MM.1S (cell line): ENCODE measurements at places on chromosomes 5 and 9.
A peak's percentile ranks its signal among the peaks of the same experiment; 100 is the strongest.

GRCh38 chr5:180213256-180213600 lies 4.2 kb upstream of the RASGEF1C start:
- DNase-seq = no peak

DNA sequence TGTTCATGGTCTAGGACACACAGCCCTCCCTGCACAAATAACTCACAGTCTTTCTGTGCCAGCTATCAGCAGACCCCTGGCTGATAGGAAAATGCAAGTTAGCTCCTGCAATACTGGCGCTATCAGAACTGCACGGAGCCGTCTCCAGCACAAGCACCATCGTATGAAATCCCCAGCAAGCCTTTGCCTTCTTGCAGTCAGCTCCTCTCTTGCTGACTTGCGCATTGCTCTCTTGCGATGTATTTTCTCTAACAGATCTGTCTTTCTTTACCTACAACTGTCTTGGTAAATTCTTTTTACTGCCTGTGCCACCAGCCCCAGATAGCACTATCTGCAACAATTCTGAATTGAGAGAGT lies 25.1 kb upstream of the UGCG start:
- no peak for DNase-seq

DNA sequence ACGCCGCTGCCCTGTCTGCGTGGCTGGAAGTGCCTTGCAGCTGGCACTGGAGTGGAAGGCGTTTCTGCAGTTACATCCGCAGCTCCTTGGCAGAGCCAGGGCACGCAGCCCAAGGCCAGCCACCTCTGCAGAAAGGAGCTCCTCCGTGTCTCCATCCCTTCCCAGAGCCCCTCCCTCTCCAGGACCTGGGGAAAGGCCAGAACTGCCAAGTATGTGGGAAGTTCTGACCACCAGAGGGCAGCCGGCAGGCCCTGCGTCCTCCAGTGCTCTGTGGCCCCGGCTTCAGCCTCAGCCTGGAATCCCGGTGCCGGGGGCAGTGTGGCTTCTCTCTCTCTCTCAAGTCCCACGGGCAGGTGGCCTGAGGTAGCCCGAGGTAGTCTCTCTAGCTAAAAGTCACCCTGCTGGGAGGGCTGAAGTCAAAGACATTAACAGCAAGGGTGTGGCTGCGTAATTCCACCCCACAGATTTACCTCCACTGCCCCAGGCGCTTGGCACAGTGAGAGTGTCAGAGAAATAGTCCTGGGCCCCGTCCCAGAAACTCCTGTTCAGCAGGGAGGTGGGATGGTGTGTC lies 101.7 kb upstream of the FCN2 start:
- no peak for DNase-seq

- DNase-seq = peak; percentile 78
Measured at GRCh38 chr9:129495620-129496472, 125.1 kb downstream of the C9orf50 start.

DNA sequence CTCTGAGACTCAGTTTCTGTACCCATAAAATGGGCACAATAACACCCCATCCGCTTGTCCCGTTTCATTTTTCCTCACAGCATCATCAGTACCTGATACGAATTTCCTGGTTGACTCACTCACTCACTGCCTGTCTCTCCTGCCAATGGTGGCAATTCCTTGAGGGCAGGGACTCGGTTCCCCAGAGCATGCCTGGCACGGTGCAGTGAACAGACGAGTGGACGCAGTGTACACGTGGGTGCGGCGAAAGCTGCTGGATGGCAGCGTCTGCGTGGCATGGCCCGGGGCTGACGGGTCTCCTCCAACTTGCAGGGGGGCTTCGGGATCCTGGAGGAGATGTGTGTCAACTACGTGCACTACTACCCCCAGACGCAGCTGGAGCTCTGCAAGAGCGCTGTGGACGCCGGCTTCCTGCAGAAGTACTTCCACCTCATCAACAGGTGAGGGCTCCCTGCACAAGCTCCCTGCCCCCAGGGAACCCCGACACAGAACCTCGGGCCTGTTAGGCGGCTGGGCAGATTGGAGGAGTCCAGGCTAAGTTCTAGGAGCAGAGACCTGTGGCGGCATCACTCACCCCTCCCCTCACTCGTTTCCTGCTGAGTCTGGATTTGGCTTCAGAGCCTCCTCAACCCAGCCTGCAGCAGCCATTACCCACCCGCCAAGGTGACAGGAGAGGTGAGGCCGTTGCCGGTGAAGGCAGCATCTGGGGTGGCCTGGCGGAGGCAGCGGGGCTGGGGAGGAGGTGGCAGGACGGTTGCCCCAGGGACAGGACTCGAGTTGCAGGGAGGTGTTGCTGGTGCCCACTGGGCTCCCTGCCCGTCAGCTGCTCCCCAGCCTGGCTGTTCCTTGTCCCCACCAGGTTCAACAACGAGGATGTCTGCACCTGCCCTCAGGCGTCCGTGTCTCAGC lies 20.3 kb downstream of the DBH start:
- no peak for DNase-seq

GRCh38 chr9:20623021-20623747 lies 885 bp upstream of the MLLT3 start:
- peak; percentile 29 for DNase-seq

- no peak for DNase-seq
Measured at GRCh38 chr9:118336943-118337330, 632.7 kb downstream of the TLR4 start.

- DNase-seq = no peak
Measured at GRCh38 chr5:93008502-93009207, 572.4 kb downstream of the NR2F1-AS1 start.

- no peak for DNase-seq
Measured at GRCh38 chr5:175892015-175892800, 20.8 kb downstream of the CPLX2 start.

GRCh38 chr9:113998114-113998513 lies 80.0 kb downstream of the AMBP start:
- no peak for DNase-seq

- DNase-seq = no peak
Measured at GRCh38 chr5:146340260-146341081, 1.8 kb downstream of the POU4F3 start.

- DNase-seq = peak; percentile 72
Measured at GRCh38 chr5:171418982-171419687, at the start of gene FGF18. Gene FGF18 (plus strand): TSS chr5:171419647. CDS start chr5:171420200, 553 bp downstream.

DNA sequence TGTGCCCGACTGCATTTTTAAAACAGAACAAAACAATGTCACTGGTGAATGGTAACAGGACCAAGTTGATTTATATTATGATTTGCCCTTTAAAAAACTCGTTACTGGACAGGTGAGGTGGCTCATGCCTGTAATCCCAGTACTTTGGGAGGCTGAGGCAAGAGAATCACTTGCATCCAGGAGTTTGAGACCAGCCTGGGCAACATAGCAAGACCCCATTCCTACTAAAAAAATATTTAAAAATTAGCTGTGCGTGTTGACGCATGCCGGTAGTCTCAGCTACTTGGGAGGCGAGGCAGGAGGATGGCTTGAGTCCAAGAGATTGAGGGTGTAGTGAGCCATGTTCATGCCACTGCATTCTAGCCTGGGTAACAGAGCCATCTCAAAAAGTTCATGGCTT lies 7.2 kb downstream of the UNC13B start:
- DNase-seq = no peak

GRCh38 chr5:133471699-133472098 lies 140.6 kb downstream of the FSTL4 start:
- no peak for DNase-seq

GRCh38 chr9:112760821-112761220 lies 10.3 kb downstream of the SNX30 start:
- no peak for DNase-seq

DNA sequence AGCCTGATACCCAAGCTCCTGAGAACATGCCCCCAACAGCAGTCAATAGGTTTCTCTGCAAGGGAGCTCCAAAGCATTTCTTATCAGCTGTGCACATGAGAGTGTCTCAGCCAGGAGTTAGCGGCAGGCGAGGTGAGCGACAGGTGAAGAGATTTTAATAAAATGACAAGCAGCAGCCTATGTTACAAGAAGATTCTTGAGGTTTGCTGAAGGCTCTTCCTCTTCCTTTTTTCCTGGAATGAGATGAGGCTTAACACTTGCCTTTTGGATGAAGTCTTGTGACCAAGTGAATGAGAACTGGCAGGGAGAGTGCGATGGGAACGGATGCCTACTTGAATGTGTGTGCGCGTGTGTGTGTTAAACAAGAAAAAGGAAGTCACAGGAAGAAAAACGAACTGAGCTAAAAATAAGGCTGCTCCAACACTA lies 76.1 kb downstream of the SHB start:
- DNase-seq = no peak

DNA sequence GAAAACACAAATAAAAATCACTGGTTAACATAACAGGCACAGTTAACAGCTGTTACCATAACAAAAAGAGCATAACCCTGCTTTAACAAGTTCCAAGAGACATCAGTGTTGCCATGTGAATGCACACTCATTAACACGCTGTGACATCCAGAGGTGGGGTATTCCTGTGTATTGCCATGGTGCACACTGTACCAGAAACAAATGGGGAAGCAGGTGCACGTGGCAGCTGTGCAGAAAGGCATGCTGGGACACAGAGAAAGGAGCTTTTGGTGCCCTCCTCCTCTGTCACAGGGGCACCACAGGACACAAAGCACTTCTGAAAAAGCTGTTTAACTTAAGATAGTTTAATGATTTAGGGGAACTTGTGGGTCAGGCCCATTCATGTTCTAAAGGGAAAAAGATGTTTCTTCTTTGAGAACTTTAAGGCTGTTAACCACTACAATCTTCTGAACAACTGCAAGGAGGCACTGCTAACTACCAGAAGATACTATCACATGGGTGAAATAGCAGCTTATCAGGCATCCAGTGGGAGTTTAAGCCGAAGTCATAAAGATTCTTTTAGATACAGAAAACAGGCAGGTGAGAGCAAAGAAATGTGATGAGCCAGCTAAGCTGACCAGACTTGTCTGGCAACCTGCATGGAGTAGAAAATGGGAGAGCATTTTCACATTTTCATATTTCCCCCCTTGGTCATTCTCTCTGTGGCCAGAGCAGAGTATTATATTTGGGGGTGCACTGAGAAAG lies 56.4 kb upstream of the GOLPH3 start:
- no peak for DNase-seq

GRCh38 chr5:157157293-157157891 lies 8.7 kb downstream of the GARIN3 start:
- DNase-seq = no peak

DNA sequence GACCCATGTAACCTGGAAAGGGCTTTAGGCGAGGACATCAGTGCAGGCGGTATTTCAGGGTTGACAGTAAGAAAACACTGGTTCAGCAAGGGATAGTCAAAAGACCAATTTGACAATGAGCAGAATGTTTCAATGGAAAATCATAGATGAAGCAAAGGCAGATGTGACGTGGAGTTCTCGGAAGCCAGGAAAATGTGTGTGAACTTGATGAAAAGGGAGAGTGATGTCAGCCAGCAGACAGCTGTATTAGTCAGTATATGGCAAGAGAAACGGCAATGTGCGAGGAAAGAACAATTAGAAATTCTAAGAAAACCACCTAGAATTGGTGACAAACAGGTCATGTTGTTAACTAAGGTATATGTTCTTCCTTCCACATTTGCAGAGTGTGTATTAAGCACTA lies 503.9 kb upstream of the DAB2 start:
- DNase-seq = no peak

- no peak for DNase-seq
Measured at GRCh38 chr9:107248714-107249113, 34.4 kb upstream of the RAD23B start.

DNA sequence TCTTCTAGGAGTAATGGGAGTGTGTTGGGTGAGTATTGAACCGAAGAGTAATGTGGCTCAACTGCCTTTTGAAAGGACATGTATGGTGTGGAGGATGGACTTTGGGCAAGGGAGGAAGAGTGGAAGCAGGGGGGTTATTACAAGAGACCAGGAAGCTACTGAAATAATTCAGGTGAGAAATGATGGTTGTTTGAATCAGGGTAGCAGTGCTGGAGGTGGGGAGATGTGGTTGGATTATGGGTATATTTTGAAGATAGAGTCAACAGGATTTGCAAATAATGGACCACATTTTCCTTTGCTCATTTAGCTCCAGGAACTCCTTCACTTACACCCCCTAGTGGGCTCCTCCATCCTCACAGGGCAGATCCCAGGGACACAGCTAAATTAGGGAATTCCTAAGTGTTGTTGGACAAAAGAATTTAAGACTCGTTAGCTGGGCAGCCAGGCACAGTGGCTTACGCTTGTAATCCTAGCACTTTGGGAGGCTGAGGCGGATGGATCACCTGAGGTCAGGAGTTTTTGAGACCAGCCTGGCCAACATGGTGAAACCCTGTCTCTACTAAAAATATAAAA lies 1.2 kb upstream of the SLC4A9 start:
- no peak for DNase-seq

DNA sequence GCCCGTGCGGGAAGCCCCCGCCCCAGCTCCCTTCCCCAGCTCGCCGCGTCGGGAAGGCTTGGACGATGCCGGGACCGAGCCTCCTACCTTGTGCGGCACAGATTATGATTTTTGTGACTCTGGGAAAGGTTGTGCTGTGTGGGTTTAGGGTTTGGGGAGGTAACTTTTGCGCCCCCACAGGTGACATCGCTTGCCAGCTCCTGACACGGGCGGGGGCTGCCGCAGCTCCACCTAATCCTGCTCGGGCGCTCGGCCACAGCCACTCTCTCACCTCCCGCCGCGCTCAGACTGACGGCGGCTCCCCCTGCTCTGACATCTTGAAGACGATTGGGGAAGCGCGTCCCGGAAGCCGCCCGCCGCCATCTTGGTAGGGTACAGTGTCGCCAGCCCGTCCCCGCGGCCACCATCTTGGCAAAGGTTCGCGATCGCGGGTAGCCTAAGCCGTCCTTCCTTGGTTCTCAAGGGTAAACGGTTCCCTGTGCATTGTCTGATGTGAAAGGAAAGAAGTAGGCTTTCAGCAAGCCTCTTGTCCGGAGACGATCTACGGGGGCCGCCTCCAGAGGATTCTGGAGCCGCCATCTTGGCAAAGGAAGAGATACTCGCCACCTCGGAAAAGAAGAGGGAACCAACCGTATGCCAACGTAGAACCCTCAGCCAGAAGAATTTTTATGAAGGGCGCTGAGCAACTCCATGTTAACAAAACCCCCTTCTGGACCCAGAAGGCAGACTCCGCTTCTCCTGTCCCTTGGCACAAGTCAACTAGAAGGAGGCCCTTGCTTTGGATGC lies 1.8 kb upstream of the NR3C1 start:
- DNase-seq = peak; percentile 85

GRCh38 chr5:33411498-33411897 lies 29.3 kb upstream of the TARS1 start:
- no peak for DNase-seq

GRCh38 chr9:125745682-125746016 lies 1.5 kb upstream of the PBX3 start:
- no peak for DNase-seq

DNA sequence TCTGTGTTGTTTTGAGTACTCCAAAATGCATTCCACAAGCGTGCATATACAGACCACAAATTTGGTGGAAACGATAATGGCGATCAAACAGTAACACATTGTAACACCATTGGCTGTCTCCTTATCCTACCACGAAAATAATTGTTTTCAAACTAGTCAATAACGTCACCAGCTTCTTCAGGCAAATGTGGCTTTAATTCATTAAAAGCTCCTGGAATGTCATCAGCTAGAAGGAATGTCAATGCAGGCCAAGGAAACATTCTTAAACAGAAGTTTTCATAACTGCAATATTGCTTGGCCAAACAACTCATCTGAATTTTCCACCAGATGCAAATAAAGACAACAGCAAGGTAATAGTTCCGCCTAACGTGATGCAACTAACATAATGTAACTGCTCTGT lies 71.6 kb upstream of the XPA start:
- DNase-seq = no peak

- DNase-seq = peak; percentile 29
Measured at GRCh38 chr9:95726756-95727155, 148.7 kb upstream of the ERCC6L2 start.

GRCh38 chr5:57082441-57083067 lies 91.3 kb upstream of the GPBP1 start:
- DNase-seq = no peak
